Hematopoietic multipotent progenitor cell treated with erythropoietin and hydrocortisone succinate and interleukin-3 and kit ligand, for 6 days (in vitro differentiated cells): ENCODE measurements at places on chromosomes 4 and X.

DNA sequence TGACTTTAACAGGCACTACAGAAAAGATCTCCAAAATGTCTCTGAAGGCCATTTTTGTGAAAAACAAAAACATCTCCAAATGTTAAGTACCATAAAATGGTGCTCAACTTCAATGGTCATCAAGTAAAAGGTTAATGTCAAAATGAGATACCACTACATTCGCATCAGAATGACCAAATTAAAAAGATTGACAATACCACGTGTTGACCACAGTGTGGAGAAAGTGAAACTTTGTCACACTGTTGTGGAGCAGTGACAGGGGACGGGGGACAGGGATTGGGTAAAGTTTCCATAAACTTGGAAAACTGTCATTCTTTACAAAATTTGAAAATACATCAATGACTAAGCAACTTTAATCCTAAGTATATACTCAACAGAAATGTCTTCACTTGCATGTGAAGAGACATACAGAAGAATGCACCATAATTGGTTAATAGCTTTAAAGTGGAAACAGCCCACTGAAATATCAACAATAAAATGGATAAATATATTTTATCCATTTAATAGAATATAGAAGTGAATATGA, 19.1 kb upstream of the CISD2 start:
- DNase-seq: no peak

GRCh38 chr4:46211406-46211805, 87.6 kb upstream of the GABRG1 start:
- no peak for DNase-seq

GRCh38 chrX:153627675-153628111, 19.3 kb upstream of the DUSP9 start:
- no peak for DNase-seq

DNA sequence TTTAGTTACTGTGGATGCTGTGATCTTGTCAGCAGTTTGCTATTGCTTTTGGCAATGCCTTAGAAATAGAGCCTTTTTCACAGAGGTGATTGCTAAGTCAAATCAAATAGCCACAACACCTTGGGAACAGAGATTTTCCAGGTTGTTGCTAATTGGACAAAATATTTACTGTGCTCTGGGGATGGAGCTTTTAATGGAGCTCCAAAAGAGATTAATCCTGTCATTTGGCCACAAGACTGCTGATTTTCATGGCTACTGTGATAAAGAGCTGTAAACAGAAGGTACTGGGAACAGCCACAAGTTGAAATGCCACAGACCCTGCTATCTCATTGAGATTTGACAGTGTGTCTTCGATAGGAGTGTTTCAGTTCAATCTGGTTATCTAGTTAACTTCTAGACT, 1715.2 kb upstream of the ADGRL3 start:
- DNase-seq: peak; percentile 30

GRCh38 chrX:56623316-56623715, 59.9 kb downstream of the UBQLN2 start:
- DNase-seq: no peak

DNA sequence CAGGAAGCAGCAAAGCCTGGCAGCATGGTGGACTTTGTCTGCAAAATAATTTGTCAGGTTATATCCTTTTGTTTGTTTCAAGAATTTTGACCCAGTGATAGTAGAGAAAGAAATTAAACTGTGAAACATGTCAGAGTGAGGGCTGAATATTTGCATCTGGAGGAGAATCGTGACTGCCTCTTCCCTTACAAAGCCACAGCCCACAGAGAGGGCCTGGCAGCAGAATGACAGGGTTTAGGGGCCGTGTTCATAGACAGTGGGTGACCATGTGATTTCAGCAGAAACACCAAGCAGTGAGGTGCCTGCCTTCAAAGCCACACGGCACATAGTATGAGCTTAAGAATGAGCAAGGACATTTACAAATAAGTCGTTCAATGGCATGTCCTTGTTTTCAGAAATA, 24.4 kb upstream of the PLAC8 start:
- DNase-seq: peak; percentile 32

DNA sequence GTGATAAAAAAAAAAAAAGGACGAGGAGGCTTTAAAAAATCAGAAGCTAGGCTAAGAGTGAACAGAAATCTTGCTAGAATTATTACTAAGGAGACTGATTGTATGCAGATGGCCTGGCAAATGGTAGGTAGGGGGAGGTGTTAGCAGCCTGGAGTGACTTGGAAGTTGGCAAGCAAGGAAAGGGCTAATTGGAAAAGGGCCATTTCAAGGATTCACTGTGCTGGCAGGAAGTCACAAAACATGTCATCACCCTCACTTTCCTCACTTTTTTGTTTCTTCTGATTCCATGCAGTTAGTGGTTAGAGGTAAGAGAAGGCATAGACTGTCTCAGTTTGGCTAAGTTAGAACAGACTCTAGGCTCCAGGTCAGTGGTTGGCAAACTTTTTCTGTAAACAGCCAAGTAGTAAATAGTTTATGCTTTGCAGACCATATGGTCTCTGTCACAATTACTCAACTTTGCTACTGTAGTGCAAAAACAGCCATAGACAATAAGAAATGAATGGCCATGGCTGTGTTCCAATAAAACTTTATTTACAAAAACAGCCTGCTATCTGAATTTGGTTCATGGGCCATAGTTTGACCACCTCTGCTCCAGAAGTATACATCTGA, 646.5 kb upstream of the ACTRT1 start:
- no peak for DNase-seq

DNA sequence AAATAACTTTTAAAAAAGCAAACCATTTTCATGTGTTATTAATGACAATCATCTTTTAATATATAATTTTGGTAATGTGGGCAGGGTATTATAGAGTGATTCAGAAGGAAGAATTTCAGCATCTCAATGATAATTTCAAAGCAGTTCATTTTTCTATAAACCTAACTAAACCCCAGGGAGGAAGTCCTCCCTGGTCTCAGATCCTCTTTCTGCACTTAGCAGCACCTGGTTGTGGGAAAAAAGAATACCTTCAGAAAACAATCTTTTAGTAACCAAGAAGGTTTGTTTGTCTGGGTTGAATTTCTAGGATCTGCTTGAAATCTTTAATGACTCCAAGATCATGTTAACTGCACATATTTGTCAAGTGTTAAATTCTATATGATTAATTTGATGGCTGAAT, 29.9 kb downstream of the DKK2 start:
- no peak for DNase-seq

DNA sequence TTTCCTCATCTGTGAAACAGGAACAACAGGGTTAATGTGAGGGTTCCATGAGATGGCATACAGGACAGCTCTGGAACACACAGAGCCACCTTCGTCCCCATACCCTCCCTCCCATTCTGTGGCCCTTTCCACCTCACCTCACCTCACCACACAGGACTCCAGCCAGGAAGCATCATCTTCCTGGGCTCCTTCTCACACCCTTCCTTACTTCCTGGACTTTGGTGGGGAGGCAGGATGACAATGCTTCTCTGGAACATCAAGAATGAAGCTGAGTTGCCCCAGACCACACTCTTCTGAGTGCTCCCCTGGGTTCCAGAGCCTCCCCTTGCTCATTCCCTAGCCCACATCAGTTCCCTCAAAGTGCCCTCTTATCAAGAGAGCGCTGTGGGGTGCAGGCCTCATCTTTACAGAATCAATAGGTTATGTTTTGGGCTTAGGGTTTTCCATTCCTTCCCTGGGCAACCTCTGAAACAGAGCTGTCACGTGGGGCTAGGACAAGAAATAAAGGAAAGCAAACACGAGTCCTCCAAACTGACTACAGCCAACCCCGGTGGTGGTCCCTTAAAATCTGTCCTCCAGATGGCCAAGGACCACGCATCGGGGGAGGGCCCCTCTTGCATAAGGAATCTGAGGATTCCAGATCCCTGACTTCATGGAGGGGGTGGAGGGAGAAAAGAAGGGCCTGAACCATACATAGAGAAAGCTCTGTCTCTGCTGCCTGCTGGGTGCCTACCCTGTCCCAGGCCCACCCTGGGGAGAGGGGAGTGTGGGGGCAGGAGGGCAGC, 74.4 kb upstream of the ATP6AP2 start:
- DNase-seq: no peak

GRCh38 chr4:40192114-40193015, 4.5 kb upstream of the RHOH start:
- peak; percentile 2 for DNase-seq

- DNase-seq: peak; percentile 40
These were observed 62.2 kb upstream of the PRPS1 start for GRCh38 chrX:107565931-107566603.

DNA sequence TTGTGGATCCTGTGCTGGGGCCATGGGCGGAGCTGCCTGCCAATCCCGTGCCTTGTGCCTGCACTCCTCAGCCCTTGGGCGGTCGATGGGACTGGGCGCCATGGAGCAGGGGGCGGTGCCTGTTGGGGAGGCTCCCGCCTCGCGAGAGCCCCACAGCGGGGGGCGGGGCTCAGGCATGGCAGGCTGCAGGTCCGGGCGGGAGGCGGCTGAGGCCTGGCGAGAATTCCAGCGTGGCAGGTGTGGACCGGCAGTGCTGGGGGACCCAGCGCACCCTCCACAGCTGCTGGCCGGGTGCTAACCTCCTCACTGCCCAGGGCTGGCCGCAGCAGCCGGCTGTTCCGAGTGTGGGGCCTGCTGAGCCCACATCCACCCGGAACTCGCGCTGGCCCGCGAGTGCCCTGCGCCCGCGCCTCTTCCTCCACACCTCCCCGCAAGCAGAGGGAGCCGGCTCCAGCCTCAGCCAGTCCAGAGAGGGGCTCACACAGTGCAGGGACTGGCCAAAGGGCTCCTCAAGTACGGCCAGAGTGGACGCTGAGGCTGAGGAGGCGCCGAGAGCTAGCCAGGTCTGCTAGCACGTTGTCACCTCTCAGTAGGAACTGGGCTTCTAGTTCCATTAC, 85.9 kb downstream of the GBA3 start:
- no peak for DNase-seq

DNA sequence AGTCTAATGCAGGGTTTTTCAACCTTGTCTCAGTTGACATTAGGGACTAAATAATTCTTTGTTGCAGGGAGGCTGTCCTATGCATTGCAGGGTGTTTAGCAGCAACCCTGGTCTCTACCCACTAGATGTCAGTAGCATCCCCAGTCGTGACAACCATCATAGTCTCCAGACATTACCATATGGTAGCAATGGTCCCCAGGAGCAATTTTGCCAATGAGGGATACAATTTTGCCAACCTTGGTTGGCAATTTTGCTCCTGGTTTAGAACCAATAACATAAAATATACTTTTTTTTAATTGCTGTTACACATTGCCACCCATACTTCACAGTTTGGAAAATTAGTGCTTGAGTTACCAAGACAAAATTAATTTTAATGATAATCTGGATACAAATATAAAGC, 6.0 kb downstream of the EREG start:
- peak; percentile 93 for DNase-seq

GRCh38 chrX:138775517-138775916, 64.0 kb upstream of the FGF13 start:
- peak; percentile 53 for DNase-seq
